ENCODE measurements at places on chromosomes 11 and 22. TPM values are rescaled to one million over a fixed set of nuclear protein-coding genes. Genes with fewer than 3 reads are reported as not detected.

DNA sequence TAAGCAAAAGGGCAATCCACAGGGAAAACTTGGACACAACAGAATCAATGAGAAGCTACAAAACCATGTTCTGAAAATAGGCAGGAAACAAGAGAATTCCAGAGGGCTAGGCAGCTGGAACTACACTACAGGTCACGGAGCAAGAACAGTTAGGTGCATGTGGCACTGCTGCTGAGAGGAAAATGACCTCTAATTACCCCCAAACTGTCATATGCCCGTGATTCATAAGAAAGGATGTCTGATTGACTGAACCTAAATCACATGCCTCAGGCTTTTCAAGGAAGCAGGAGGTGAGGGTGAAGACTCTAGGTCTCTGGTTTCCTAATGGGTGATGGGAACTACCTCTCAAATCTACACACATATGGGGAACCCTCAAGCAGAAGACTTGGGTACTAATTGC lies 17.9 kb upstream of the RRAS2 start:
- DNase-seq: no peak

DNA sequence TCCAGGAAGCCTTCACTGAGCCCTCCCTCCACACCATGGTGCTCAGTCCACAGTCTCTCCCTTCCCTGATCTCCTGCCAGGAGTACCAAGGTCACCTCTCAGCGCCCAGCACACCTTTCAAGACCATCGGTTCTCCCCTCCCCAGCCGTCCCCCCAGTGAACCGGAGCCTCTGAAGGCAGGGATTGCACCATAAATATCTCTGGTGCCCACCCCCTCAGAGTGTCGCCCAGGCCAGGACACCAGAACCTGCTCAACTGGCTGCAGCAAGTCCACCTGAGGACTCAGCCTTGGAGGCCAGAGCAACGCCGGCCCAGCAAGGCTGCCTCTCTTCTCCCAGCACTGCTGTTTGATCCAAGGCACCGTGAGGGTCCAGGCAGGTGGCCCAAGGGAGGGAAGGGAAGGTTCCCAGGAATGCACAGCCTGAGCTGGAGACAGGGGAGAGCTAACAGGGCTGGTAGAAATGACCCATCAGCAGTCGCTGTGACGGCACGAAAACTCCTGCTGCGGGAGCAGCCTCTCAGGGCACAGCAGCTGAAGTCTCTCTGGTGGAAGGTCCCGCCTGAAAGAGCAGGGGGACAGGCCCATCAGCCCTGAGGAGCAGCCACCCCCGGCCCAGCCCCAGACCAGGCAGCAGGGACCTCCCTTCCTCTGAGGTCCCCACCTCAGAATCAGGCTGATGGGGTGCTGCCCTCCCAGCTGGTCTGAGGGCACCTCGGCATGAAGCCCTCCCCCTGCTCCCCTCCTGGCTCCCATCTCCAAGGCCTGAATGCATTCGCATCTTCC lies 80.3 kb downstream of the BUD13 start:
- DNase-seq: peak; percentile 59

DNA sequence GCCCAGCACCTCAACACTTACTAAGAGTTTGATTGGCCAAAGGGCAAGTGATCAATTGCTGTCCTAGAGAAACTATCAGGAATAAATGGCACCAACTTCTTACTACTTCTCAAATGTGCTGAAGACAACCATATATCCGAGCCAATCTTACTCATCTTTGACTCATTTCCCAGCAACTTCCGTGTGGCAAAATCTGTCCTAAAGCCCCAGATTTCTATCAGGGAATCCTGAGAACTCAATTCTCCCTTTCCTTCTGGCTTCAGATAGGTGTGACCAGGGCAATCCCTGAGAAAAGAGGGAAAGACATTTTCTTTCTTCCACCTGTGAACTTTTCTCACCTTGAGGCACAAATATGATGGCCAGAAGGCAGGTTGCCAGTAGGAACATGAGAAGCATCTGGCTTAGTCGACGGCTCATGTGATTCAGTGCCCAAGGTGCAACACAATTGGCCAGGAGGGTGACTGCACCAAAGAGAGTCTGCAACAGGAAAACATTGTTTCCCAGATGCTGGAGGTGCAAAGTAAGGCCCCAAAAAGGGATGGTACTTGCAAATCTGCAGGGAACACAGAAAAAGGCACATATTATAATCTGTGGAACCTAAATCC lies 21.8 kb upstream of the SLC22A24 start:
- DNase-seq: no peak

GRCh38 chr11:84719935-84720577 lies 907.1 kb downstream of the DLG2 start:
- DNase-seq: no peak

DNA sequence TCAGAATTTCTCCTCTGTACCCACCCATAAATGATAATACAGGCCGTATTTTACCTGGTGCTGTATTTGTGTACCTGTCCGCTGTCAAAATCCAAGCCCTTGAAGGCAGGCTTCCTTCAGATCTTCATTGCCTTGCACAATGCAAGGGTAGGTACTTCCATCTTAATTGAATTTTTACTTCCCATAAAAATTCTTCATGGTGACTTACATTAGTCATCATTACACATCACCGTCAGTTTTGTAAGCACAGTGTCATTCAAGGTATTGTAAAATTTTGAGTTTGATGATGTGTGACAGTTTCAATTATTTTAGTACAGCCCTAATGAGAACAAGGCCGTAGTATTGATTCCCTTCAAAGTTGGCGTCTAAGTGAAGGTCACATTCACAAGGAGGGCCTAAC lies 770 bp upstream of the TSG101 start:
- DNase-seq: no peak

DNA sequence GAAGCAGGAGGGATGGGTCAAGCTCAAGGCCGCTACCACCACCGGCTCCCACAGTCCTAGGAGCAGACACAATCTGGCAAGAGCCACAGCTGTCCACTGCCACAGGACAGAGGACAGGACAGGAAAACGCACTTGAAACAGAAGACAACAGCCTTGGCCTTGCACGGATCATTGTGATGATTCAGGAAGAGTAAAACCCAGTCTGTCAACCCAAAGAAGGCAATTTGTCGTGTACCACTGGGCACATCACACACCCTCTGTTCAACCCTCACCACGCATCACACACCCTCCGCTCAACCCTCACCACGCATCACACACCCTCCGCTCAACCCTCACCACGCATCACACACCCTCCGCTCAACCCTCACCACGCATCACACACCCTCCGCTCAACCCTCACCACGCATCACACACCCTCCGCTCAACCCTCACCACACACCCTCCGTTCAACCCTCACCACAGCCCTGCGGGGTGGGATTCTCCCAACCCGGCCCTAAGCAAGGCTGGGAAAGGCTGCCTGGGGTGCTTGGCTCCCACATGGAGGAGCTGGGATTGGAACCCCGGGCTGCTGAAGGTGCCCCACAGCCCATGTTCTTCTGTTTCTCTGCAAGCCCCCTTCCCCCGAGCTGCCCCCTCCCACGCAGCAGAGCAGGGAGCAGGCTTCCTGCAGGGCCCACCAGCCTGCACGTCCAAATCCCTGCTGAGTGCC lies 11.3 kb upstream of the CDC42BPG start:
- peak; percentile 77 for DNase-seq

DNA sequence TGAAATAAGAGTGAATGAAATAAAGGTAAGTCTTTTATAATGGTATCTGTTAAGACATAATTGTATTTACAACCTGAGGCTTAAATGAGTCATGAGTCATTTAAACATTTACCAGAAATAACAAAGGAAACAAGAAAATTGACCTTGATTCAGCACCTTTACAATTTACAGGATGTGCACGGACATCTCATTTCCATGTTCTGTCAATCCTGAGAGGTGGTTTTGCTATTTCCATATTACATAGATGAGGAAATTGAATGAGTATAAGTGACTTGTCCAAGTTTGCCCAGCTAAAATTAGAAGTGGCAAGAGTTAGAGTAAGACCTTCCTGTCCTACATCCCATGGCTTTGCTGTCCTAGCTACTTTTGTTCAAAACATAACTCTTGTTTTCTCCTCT lies 89.1 kb downstream of the TRIM44 start:
- no peak for DNase-seq

GRCh38 chr11:72759468-72759985 lies 7.3 kb upstream of the ARAP1 start:
- no peak for DNase-seq

- DNase-seq: no peak
Observed at GRCh38 chr11:46125284-46125683, 4.0 kb upstream of the PHF21A start.

- DNase-seq: no peak
Observed at GRCh38 chr11:76267556-76267955, 61.3 kb upstream of the WNT11 start.

DNA sequence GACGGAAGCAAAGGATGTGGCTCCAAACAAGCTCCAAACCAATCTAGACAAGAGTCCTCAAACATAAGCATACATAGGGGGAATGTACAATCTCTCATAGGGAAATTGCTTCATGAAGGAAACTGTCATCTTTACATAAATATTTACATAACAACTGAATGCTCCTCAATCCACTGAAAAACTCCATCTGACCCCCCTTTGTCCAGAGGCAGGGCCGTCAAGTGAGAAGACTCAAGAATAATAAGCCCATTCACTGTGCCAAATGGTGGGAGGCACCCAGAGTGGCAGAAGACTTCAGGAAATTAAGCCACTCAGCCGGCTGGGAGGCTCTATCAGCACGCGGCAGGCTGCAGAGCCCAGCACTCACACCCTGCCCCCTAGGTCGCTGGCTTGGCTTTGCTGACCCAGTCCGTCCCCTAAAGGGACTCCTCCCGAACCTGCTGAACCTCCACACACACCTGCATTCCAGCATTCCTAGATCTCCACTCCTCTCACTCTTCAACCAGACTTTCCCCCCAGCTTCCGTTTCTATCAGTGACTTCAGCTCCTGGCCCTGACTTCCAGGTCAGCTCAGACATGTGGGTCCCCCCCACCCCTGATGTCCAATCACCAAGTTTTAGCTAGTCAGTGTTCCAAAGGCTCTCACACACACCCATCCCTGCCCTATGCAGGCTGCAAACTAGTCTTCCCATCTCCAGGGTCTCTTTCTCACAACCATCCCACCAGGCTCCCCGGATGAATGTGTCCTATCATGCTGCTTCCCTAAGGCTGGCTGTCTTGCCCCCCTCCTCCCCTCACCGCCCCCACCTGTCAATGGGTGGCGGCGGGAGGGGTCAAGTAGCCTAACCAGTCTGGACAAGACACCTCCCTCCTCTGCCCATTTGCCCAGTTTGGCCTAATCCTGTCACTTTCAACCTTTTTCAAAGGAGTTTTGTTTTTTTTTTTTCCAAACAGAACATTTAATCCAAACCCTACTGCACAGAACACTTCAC lies 11.3 kb downstream of the VPS37C start:
- DNase-seq: no peak

DNA sequence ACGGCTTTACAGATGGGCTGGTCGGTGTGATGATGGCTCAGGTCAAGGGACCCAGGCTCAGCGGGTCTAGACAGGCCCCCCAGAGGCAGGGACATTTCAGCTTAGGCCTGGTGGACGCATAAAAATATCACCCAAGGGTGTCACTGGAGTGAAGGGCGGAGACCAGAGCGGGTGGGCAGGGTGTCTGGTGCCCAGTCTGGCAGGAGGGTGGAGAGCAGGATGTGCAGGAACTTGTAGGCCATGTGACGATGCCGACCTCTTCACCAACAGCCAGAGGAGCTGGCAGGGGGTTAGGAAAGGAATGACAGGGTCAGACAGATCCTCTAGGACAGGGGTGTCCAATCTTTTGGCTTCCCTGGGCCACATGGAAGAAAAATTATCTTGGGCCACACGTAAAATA lies 4.5 kb downstream of the MAPK8IP1 start:
- DNase-seq: no peak

DNA sequence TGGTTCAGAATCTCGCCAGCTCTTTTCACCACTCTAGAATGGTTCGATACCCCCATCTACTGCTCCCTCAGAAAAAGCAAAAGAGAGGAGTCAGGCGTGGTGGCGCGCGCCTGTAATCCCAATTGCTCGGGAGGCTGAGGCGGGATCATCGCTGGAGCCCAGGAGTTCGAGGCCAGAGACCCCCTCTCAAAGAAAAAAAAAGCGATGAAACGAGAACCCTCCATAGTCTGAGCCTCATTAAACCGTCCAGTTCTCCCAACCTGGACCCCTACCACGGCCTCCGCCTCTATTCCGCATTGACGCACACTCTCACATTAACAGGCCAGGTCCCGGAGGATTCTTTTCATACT lies 439 bp downstream of the SPA17 start:
- no peak for DNase-seq

The PANX3 gene
- total RNA-seq: not detected

The UVRAG gene
- total RNA-seq: 15.7 TPM

The SIDT2 gene
- 42.5 TPM for total RNA-seq

The MPPED1 gene
- not detected for total RNA-seq

The KLHDC7B gene
- 7.2 TPM for total RNA-seq

The NAALAD2 gene
- 1.1 TPM for total RNA-seq

The C11orf91 gene
- not detected for total RNA-seq

The ROBO4 gene
- total RNA-seq: not detected

The ATG13 gene
- total RNA-seq: 76.0 TPM
